HT-29 (cell line): ENCODE measurements at places on chromosomes 11 and 22. TPM values are rescaled to one million over a fixed set of nuclear protein-coding genes. Genes with fewer than 3 reads are reported as not detected.

The INSC gene
- total RNA-seq, result 0.29 and 1.7 TPM in 2 replicates

The CNGA4 gene
- total RNA-seq, result 0.63 TPM in 1 of 2 replicates, not detected in the other

The COPB1 gene
- 70.9 and 77.0 TPM in 2 replicates for total RNA-seq

The ADAMTS8 gene
- not detected in 2 replicates for total RNA-seq

The SOX6 gene
- 0.03 and 3.0 TPM in 2 replicates for total RNA-seq

The CCDC15 gene
- 1.2 and 1.3 TPM in 2 replicates for total RNA-seq

The ZNF280A gene
- total RNA-seq, result not detected in 2 replicates

The CASP1 gene
- 0.05 TPM in 1 of 2 replicates, not detected in the other for total RNA-seq

The WBP2NL gene
- not detected in 2 replicates for total RNA-seq
